ENCODE measurements at places on chromosomes 4 and X.

DNA sequence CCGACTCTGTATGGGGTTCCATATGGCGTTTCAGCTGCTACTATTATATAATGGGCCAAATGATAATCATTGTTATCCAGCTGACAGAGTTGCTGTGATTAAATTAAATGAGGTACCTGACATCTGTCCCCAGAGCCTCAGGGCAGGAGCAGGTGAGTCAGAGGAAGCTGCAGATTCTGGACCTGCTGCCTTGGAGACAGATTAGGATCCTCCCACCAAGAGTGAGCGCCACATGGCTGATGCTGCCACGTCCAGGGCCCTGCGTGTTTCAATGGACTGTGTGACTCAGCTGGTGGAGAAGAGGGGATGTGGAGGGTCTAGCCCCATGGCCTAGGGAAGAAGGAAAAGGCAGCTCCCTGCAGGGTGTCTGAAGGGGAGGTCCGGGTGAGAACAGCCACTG lies 28.3 kb upstream of the UXT start:
- DNase-seq: no peak

DNA sequence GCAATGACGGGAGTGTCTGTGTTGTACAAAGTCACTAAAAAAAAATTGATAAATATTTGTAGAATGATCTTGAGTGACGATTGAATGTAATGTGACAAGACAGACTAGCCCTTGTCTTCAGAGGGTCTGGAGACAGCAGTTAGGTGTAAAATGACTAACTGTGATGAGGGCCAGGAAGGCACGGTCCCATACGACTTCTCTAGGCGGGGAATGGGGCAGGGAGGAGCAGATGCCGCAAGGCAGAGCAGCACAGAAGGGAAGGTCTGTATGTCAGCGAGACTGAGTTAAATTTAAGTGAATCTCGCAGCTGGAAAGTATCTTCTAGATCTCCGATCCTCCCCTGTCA lies 405 bp downstream of the CENPE start:
- peak; percentile 67 for DNase-seq

DNA sequence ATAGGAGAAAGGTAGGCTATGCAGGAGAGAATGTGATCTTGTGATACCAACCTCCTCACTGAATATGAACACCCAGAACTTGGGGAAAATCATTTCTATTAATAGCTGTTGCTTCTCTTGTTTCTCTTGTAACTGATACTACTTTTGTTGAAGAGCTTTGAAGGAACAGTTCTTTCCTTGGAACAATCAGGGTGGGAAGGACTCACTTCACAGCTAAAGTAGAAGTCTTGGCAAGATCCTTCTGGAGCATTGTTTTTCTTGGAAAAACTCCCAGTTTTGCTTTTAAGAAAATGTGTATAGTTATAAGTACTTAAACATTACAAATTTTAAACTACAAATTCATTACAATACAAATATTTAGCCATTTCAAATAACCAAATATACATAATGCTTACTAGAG lies 19.1 kb upstream of the XK start:
- DNase-seq: no peak

- DNase-seq: no peak
Measured at GRCh38 chrX:135481696-135482179, 38.7 kb upstream of the INTS6L start.

DNA sequence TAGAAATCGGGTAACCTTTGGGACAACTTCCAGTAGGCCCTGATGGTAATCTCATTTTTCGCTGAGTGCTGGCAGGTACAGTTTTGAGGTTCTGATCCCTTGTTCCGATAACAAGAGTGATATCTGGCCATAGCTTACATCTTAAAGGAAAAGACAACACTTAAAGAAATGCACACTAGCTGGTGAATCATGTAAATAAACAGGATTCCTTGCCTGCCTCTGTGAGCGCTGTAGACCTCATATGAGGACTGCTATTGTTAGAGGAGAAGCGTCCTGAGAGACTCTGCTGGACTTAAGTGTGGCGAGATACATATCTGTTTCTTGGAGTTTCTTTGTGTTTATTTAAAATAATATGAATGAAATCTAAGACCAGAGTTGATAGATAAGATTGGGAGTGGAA lies 149.3 kb upstream of the SLC4A4 start:
- no peak for DNase-seq

DNA sequence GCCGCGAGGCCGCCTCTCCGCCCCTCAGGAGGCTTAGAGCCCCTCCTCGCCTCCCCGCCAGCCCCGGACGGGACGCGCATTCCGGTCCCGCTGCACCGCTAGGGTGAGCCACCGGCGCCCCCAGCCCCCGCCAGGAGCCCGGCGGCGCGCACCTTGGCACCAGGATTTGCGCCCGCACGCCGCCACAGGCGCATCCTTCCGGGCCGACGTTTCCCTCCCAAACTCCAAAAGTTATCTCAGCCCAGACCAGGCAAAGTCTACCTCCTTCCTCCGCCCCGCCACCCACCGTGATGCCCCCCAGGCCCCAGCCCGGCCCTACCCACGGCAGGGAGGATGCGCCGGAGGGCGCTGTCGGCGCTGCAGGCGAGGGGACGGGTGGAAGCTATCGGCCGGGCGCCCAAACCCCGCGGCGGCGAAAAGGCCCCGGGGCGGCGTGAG lies 538 bp downstream of the SCML2 start:
- DNase-seq: no peak

DNA sequence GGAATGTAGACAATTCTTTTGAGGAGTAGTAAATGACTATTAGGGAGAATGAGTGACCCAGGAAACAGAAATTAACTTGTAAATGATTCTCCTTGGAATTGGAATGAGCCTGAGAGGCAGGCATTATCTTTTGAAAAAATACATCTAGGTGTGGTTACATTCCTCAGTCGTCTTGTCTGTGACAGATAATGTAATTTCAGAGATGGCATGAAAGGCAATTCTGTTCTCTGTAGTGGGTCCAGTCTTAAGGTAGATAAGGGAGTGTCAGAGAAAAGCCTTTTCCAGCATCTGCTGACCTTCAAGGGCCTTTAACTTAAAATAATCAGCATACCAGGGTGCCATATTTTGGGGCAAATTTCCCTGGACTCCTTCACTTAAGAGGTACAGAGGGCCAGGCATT lies 35.1 kb downstream of the HERC6 start:
- no peak for DNase-seq

GRCh38 chrX:100710816-100711215 lies 21.1 kb downstream of the SYTL4 start:
- DNase-seq: no peak
